CD4-positive, alpha-beta T cell treated with Interleukin-4 for 4 hours (primary cell): ENCODE measurements at places on chromosomes 16 and 17.

DNA sequence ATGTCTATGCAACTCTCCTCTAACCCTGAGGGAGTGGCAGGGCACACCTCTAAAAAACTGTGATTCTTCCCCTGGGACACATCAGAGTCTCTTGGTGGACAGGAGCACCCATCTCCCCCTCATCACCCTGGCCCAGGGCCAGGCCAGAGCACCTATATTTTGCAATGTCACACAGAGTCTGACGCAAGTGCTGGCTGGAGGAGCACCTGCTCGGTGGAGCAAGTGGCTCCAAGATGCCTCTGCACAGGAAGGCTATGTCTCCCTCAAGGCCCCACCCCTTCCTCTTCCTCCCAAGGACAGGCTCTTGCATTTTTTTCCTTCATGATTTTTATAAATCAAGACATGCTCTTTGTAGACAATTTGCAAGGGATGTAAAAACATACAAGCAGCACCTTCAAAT is 13.3 kb downstream of the SNN start:
- no peak for DNase-seq

GRCh38 chr16:57999971-58000705 is at the start of gene ZNF319:
Gene ZNF319, minus strand, starts transcription at chr16:58000672. Its CDS starts 2,407 bp downstream, at chr16:57998265.
- DNase-seq = no peak

DNA sequence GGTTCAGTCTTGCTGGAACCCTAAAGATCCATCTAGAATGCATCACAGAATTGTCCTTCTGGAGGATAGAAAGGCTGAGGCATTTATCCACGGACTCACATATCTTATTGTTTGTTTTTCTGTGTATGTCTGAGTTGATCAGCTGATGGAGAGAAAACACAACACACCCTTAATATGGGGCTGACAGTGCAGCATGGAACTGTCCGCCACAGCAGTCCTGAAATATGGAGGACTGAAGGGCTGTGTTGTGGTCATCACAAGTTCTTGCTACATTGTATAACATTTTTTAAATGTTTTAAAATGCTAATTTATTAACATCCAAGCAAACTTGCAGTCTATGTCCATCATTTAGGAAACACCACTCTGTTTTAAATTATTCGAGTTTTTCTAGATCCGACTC is 448.9 kb upstream of the ERCC4 start:
- no peak for DNase-seq

GRCh38 chr17:53629188-53629587 is 193.5 kb upstream of the KIF2B start:
- DNase-seq = no peak

GRCh38 chr16:86874141-86874540 is 295.8 kb downstream of the FOXL1 start:
- no peak for DNase-seq

DNA sequence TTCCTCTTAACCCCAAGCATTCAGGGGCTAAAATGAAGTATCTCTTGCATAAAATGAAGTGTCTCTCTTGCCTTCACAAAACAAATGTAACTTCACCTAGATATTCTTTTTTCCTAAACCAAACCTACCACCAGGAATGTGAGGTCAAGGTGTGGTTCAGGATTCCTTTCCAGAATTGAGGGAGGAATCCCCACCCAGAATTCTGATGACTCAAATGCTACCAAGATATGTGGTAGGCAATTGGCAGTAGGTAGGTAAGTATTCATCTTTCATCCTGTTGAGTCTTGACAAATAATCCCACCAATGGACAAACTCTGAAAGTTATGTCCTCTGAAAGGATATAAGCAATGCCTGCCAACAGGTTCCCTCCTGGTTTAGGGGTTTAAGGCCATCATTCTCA is 26.2 kb downstream of the TRIM16 start:
- DNase-seq = no peak

GRCh38 chr17:75809631-75810111 is 25.1 kb downstream of the UNK start:
- DNase-seq = no peak

GRCh38 chr17:79874329-79874981 is 35.2 kb upstream of the CBX4 start:
- peak; percentile 54 for DNase-seq

- no peak for DNase-seq
Measured at GRCh38 chr17:28379814-28380801, 8.6 kb downstream of the SARM1 start.

- no peak for DNase-seq
Measured at GRCh38 chr16:57590654-57591085, 37.8 kb upstream of the ADGRG1 start.

DNA sequence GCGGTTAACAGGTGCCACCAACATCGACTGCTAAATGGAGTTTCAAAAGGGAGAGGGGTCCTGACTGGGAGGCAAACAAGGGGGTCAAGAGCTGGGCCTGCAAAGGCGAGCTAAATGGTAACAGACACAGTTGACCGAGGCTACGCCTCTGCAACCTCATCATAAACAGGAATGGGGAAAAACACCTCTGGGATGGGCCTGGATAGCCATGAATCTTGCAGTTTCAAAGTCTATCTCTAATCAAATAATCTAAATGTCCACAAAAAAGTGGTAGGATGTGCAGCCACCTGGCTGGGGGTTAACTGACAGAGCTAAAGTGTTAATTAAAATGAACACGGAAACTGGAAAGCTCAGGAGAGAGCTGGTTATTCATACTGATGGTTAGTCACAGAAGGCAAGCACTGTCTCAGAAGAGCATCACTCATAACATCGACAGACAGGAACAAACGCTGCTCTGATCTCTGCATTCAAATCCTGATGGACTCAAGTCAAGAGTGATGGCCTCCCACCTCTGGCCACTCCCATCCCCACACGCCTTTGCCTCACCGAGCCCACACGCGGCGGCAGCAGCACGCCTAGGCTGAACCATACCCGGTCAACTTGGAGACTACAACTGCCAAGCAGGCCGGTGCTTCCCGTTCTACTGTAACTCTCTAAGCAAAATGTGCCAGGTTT is 56.3 kb downstream of the CREBBP start:
- DNase-seq = no peak

- peak; percentile 71 for DNase-seq
Measured at GRCh38 chr16:66954097-66954659, 6.9 kb upstream of the CES3 start.

GRCh38 chr17:56884483-56885311 is 29.2 kb downstream of the TRIM25 start:
- DNase-seq = no peak

GRCh38 chr16:12801511-12802042 is 2.1 kb downstream of the CPPED1 start:
- peak; percentile 8 for DNase-seq

- DNase-seq = no peak
Measured at GRCh38 chr16:28259091-28259780, 33.1 kb upstream of the SBK1 start.

GRCh38 chr17:12789075-12789480 is 220 bp upstream of the ARHGAP44 start:
- no peak for DNase-seq

DNA sequence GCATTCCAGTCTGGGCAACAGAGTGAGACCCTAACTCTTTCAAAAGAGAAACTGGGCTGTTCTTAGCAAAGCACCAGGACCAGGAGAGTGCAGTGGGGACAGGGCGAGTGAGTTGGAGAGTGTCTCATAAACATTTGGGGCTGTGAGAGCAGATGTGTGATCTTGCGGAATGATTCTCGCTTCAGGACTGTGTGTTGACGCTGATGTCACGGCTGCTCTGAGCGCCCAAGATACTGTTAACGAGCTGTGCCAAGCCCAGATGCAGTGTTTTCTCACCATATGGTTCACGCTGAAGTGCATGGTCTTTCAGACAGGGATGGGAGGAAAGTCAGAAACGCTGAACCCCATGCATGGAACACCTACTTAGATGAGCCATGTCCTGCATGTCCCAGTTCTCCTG is 438.2 kb downstream of the HS3ST4 start:
- DNase-seq = no peak

DNA sequence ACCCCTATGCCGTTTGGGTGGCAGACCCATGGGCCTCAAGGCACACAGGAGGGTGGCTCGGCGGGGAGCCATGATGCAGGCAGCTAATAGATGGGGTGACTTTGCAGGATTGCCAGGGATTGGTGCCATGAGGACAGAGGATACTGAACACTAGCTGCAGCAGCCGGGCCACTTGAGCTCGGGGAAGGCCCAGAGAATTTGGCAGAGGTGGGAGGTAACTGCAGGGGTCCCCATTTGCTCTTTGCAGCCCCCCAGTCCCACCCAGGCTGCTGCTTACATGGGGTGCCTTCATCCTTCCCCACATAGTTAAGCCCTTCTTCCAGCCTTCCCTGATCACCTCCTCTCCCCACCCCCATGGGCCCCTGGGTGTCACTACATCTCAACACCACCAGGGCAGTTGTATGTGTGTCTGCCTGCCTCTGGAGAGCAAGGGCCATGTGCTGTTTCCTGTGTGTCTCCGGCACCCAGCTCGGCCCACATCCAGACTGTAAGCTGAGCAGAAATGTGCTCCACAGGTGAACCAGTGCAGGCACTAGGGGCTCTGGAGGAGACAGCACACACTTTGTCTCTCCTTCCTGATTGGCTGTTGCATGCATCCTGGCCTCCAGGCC is 52.0 kb downstream of the SREBF1 start:
- no peak for DNase-seq

- DNase-seq = no peak
Measured at GRCh38 chr16:23629516-23629915, 11.6 kb downstream of the PALB2 start.

DNA sequence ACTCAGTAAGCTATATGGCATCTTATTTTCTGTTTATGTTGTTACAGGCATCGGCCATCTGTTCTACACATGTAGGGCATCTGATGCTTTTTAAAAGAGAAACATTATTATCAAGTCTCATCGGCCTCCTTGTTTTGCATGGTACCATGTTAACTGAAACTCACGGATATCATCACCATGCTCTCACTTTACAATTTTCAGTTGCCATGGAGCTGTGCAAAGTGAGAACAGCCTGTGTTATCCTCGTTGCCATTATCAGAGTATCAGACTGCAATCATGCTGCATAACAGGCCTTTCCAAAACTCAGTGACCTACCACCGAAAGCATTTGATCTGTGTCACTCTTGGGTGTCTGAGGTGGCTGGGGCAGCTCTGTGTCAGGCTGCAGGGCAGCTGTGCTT is 110.3 kb downstream of the C17orf67 start:
- no peak for DNase-seq

DNA sequence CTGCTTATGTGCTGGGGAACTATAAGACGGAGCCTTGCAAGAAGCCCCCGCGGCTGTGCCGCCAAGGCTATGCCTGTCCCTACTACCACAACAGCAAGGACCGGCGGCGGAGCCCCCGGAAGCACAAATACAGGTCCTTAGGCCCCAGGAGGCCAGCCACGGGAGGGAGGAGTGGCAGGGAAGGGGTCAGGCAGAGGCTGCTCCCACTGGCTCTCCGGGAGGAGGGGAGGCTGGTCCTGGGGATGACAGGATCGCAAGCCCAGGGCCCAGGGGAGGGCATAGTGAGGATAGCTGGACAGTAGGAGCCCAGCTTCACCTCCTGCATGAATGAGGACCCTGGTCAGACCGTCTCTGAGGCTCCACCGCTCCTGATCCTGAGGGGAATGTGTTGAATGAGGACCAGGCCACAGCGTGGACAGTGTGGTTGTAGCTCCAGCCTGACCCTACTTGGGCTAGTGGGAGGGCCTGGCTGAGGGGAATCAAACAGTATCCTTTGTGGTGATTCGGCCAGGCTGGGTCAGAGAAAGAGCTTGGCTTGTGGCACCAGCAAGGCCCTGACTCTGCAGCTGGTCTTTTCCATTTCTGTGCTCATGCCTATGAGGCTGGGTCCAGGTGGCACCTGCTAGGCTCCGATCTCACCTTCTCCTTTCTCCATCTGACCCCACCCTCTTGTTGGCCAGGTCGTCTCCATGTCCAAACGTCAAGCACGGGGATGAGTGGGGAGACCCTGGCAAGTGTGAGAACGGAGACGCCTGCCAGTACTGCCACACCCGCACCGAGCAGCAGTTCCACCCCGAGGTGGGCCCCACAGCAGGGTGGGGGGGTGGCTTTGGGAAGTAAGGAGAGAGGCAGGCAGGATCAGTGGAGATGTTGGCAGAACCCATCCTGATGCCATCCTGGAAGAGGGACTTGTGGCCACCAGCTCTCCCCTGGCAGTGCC is 28.7 kb downstream of the UNK start:
- no peak for DNase-seq

GRCh38 chr17:75131278-75132017 is at the start of gene NT5C:
Gene NT5C, minus strand, starts transcription at chr17:75131742. Its CDS starts 35 bp downstream, at chr17:75131707.
- peak; percentile 54 for DNase-seq

- DNase-seq = no peak
Measured at GRCh38 chr16:87995644-87996043, 44.4 kb downstream of the BANP start.

GRCh38 chr17:69223809-69224208 is 4.8 kb downstream of the ABCA10 start:
- no peak for DNase-seq

DNA sequence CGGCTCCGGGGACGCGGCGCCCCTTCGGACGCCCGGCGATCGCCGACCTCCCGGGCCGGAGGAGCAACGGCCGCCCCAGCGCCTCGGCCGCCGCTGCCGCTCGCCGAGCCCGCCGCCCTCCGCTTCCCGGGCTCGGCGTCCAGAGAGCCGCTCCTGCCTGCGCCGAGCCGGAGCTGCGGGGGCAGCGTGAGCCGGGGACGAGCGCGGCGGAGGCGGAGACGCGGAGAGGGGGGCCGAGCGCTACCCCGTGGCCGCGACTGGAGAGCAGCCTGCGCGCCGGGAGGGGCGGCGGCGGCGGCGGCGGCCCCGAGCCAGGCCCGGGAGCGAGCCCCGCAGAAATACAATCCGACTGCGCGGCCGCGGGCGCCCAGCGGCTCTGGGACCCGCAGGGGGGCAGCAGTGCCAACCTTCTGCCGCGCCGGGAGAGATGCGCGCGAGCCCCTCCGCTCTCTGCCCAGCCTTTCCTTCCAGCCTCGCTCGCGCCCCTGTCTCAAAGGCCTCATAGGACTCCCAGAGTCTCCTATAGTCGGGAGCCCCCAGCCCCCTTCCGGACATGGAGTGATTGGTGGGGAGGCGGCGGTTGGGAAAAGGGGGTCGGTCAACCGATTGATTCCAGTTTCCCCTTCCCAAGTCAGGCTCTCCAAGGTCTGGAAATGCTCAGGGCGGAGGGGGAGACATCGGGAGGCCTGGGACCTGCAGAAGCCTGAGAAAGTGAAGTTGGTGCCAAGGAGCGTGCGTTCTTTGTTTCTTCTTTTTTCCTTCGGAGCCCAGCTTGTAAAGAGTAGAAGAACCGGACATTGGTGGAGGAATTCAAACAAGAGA is 1.0 kb upstream of the SDK2 start:
- no peak for DNase-seq

DNA sequence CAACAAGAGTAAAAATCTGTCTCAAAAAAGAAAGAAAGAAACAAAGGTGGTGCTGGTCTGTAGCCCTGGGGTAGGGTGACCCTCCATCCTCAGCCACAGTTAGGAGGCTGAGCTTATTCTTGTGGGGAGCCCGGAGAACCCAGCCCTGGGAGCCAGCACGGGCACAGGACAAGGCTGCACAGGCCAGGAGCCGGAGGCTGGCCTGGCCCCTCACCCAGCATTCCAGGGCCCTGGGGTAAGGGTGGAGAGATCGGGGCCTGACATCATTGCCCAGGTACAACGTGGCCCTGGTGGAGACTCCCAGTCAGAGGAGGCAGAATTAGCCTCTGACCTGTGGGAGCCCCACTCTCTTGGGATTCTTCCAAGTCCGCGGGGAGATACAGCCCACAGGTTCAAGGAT is 10.3 kb upstream of the KRT17 start:
- DNase-seq = no peak
